H1 (cell line): ENCODE measurements at places on chromosomes 12 and 14.
A peak's percentile ranks its signal among the peaks of the same experiment; 100 is the strongest.

DNA sequence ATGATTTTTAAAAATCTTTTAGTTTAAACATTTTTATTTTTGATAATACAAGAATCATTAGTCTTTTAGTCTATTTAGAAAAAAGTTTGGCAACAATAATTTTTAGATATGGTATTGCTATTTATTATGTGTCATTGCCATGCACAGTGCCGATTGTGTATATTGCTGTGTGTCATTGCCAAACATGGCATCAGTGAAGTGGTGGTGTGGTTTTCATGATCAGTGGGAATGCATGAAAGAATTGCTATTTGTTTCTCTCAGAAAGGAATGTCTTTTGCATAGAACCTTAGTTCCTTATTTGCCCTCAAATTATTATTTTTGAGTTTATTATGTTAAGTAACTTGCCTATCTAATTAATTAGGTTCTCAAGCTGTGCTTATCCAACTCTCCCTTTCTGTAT lies 397.5 kb upstream of the PDE3A start:
- no peak overlapping the region for H3K4me3 ChIP-seq
- no peak for DNase-seq
- no peak overlapping the region for H3K27ac ChIP-seq
- peaks cover 6% of the 10 kb centered on the region; the same call in 1 of the 2 replicates for H3K4me1 ChIP-seq
- H3K27me3 ChIP-seq, result no peaks in the 10 kb centered on the region

DNA sequence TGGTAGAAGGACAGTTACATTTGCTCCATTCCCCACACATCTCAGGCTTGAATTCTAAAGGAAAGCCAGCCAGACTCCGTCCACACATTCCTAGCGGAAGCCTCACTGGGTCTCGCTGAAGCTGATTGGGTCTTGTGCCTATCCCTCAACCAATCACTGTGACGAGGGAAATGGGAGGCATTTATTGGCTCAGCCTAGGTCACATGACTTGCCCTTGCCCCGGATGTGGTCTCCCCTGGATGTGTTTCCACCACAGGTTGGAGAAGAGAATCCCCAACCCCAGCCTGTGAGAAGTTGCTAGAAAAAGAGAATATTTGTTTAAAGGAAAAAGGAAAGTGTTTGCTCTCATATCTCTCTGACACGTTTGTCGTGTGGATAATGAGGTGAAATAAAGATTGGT lies 93.4 kb downstream of the C12orf75 start:
- DNase-seq, result no peak
- H3K36me3 ChIP-seq, result no peaks in the 10 kb centered on the region
- no peaks in the 10 kb centered on the region for H3K4me1 ChIP-seq
- H3K27ac ChIP-seq, result no peak overlapping the region

DNA sequence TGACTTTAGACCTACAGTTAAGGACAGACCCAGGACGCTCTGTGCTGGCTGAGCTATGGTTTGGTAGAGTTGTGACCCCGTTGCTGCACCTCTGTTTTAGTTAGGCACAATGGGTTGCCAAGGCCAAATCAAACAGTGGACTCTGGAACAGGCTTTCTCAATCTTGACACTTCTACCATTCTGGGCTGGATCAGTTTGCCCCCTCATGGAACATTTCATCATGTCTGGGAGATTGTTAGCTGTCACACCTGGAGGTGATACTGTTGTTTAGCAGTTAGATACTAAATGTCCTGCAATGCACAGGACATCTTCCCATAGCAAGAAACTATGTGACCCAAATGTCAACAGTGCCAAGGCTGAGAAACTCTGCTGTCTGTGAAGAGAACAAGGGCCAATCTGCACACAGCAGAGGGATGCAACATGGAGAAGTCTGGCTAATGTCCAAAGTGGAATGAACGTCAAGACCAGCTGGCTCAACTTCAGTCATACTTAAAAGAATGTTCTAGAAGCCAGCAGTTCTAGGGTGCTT lies 65.6 kb upstream of the DICER1 start:
- H3K4me3 ChIP-seq, result no peak overlapping the region
- peaks cover 11% of the 10 kb centered on the region for H3K4me1 ChIP-seq
- DNase-seq, result no peak
- H3K27ac ChIP-seq, result no peak overlapping the region
- H3K27me3 ChIP-seq, result no peaks in the 10 kb centered on the region; the same call in 1 of the 2 replicates
- no peaks in the 10 kb centered on the region for H3K36me3 ChIP-seq

DNA sequence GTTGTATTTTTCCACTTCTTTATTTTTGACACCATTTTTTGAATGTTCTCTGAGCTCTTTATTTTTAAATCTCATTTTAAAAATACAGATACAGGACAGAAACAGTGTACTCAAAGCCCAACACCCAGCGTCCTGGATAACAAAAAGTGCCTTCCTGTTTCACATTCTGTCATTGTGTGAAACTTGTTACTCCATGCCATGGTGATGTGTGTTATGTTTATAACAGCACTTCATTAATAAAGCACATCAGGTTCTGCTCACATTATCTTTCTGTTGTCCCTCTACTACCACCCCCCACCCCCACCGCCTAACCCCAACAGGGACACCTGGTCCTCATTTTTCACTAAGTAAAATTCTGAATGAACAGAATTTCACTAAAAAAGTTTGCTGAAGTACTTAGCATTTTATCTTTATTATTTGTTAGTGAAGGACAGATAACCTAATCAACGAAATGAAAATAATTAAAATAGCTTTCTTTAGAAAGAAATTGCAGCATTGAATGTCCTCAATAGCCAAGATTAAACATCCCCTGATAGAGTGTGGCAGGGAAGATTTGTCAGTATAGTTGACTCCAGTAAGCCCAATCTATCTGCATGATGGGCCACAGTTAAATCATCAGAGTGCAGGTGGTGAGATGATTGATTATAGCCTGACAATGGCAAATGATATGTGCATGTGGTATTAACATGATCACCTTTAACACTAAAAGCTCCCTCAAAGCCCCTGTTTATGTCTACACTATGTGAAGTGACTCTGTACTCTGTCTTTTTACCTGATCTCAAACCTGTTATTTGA lies 153.9 kb downstream of the ACSS3 start:
- no peak overlapping the region for H3K27ac ChIP-seq
- H3K4me1 ChIP-seq, result peaks cover 4% of the 10 kb centered on the region
- H3K27me3 ChIP-seq, result no peaks in the 10 kb centered on the region
- no peaks in the 10 kb centered on the region for H3K36me3 ChIP-seq

DNA sequence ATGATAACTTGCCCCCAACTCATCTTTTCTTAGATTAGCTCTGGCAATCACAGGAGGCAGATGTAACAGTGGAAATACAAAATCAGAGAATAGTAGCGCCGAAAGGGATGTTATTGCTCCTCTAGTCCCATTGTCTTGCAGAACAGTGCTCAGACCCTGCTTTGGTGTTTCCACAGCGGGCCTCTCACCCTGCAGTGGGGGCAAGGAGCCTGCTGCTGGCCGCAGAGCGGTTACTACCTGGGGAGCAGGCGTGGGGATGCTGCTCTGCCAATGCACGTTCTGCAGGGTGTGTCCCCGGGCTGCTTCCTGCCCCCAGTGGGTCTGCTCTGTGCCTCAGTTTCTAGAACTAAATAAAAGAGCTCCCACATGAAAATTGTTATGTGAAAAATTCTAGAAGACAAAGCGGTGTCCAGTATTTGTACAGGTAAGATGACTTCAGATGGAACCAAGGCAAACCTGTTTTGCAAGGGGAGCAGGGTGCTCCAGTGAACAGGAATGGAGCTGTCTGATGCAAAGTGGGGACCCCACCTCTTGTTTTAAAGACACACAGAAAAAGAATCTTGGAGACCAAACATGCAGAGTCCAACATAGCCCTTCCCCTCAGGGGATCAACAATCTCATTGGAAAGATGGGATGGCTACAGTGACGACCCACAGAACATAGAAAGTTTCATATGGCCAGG lies 35.5 kb downstream of the LRRC74A start:
- DNase-seq, result no peak
- no peaks in the 10 kb centered on the region for H3K36me3 ChIP-seq
- no peaks in the 10 kb centered on the region for H3K27me3 ChIP-seq
- H3K4me1 ChIP-seq, result peaks cover 5% of the 10 kb centered on the region; the same call in 1 of the 2 replicates

DNA sequence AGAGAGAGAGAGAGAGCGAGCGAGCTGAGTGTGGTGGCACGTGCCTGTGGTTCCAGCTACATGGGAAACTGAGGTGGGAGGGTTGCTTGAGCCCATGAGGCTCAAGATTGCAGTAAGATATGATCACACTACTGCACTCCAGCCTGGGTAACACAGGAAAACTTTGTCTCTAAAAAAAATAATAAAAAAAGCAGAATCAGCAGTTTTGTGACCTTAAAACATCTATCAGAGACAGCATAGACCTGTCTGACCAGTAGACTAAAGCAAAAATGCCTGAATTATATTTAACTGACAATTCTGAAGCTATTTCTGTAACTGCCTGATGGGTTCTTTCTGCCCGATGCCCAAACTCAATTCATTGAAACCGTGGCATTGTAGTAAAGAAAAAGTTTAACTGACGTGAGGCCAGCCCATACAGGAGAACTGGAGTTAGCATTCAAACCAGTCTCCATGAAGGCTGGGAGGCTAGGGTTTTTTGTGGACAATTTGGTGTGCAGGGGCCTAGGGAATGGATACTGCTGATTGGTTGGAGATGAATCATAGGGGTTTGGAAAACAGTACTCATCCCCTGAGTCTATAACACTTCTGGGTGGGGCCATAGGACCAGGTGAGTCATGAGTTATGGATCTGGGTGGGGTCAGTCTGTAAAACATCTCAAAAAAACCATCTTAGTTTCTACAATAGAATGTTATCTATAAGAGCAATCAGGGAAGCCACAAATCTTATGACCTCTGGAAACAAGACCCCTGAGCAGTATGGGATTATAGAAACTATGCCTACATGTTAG lies 8.0 kb upstream of the RASSF8 start:
- H3K4me3 ChIP-seq, result no peak overlapping the region
- no peak for DNase-seq
- H3K4me1 ChIP-seq, result no peaks in the 10 kb centered on the region
- no peaks in the 10 kb centered on the region for H3K36me3 ChIP-seq
- H3K27ac ChIP-seq, result no peak overlapping the region

GRCh38 chr12:3931206-3931605 lies 58.0 kb upstream of the PARP11 start:
- no peaks in the 10 kb centered on the region for H3K27me3 ChIP-seq
- no peaks in the 10 kb centered on the region for H3K36me3 ChIP-seq
- no peak overlapping the region for H3K27ac ChIP-seq
- no peak overlapping the region for H3K4me3 ChIP-seq
- DNase-seq, result no peak

DNA sequence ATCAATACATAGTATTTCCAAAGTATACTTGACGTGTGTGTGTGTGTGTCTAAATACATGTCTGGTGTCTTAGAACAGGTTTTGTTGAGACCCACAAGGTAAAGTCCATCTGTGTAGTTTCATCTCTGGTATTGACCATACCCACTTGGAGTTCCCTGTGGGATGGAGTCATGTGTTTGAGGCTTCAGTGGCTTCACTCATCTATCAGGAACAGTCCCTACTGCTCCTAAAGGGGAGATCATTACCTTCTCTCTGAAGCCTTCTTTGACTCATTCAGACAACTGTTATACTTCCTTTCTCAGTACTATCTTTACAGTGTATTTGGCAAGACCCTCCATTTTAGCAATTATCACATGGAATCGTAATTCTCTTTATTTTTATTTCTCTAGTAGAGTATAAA lies 14.2 kb downstream of the RAB21 start:
- DNase-seq, result no peak
- no peak overlapping the region for H3K27ac ChIP-seq
- no peak overlapping the region for H3K4me3 ChIP-seq
- no peaks in the 10 kb centered on the region for H3K27me3 ChIP-seq
- H3K36me3 ChIP-seq, result 0 out of 2 replicates have a peak, but pooled peaks cover 3% of the 10 kb centered on the region
- no peaks in the 10 kb centered on the region for H3K4me1 ChIP-seq

DNA sequence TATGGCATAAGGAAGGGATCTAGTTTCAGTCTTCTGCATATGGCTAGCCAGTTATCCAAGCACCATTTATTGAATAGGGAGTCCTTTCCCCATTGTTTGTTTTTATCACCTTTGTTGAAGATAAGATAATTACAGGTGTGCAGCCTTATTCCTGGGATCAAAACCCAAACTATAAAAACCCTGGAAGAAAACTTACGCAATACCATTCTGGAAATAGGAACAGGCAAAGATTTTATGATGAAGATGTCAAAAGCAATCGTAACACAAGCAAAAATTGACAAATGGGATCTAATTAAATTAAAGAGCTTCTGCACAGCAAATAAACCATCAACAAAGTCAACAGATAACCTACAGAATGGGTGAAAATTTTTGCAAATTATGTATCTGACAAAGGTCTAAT lies 128.5 kb upstream of the DCN start:
- no peaks in the 10 kb centered on the region for H3K27me3 ChIP-seq
- no peak for DNase-seq
- no peak overlapping the region for H3K27ac ChIP-seq
- no peaks in the 10 kb centered on the region for H3K36me3 ChIP-seq
- H3K4me3 ChIP-seq, result no peak overlapping the region

- H3K4me1 ChIP-seq, result no peaks in the 10 kb centered on the region
- no peaks in the 10 kb centered on the region for H3K27me3 ChIP-seq
- no peaks in the 10 kb centered on the region for H3K36me3 ChIP-seq
- H3K4me3 ChIP-seq, result no peak overlapping the region
- H3K27ac ChIP-seq, result no peak overlapping the region
Observed at GRCh38 chr12:2016862-2017545, 12.7 kb upstream of the DCP1B start.

GRCh38 chr12:91460469-91460868 lies 277.9 kb upstream of the DCN start:
- H3K27ac ChIP-seq, result no peak overlapping the region
- no peaks in the 10 kb centered on the region for H3K4me1 ChIP-seq
- no peaks in the 10 kb centered on the region for H3K27me3 ChIP-seq
- no peak for DNase-seq
- H3K4me3 ChIP-seq, result no peak overlapping the region

DNA sequence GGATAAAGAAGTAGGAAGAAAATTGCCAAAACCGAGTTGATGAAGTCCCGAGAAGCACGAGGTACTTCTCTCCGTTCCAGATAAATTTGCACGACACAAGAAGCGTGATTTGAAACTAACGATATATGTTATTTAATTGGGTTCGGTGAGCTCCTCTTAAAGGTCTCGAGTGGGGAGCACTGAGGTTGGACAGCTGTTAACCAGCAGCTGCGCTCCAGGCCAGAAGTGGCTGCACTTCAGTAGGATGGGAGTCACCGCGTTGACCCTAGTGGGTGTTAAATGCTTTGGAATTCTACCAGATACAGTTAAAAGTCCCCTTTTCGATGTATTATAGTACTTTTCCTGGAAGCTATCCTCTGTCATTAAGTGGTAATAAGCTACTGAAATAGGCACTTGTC lies 953 bp upstream of the DCAF5 start:
- peak overlapping the region; percentile 76 for H3K4me3 ChIP-seq
- peaks cover 6% of the 10 kb centered on the region for H3K4me1 ChIP-seq
- H3K27ac ChIP-seq, result no peak overlapping the region
